ENCODE measurements at places on chromosomes 2 and 18. TPM values are rescaled to one million over a fixed set of nuclear protein-coding genes. Genes with fewer than 3 reads are reported as not detected.

Gene GALNT14
- total RNA-seq: 0.91 TPM

Gene TMEM198
- 8.2 TPM for total RNA-seq

Gene INHBB
- total RNA-seq: 0.16 TPM

Gene RIT2
- total RNA-seq: not detected

Gene IL1F10
- not detected for total RNA-seq

Gene EMILIN2
- 12.5 TPM for total RNA-seq

Gene LDLRAD4
- 3.4 TPM for total RNA-seq

Gene OXER1
- 4.3 TPM for total RNA-seq

Gene HRH4
- not detected for total RNA-seq

Gene CCDC121
- total RNA-seq: 5.6 TPM

Gene MYO3B
- total RNA-seq: 0.22 TPM

Gene EFR3B
- total RNA-seq: 22.1 TPM

DNA sequence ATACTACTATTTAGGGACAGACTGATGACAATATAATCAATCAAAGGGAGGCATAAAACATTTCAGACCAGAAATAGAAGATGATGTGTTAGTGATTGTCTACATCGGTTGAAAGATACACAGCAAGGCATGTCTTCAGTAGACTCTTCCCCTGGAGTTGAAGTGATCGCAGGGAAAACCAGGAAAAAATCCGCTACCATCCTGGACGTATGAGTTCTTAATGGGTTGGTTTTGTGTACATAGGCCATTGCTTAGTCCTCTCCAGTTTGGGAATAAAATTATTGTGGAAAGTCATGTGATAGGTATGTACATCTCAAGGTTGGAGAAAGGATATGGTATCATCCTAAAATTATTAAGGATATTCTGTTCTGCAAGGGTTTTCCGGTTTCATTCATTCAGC, 4.3 kb downstream of the APCDD1 start:
- peaks cover 18% of the 10 kb centered on the region for H3K4me1 ChIP-seq
- H3K27me3 ChIP-seq: peaks cover 26% of the 10 kb centered on the region
- no peak for DNase-seq
- no peak overlapping the region for H3K4me3 ChIP-seq
- H3K27ac ChIP-seq: no peak overlapping the region

DNA sequence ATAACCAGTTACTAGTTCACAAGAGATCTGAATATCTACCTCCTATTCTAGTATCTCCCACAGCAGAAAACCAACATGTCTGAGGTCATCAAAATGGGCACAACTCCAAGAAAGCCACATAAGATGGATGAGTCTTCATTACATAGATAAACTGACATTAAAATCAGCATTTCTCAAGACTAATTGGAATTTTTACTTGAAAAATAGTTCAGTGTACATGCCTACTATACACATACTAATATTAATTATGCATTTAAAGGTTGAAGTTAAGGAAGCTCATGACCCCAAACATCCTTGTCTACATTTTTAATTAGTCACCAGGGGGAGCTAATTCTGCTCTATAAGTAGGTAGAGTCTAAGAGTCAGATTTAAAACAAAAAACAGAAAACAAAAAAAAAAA, 41.9 kb downstream of the ZNF521 start:
- no peak for DNase-seq
- peaks cover 1% of the 10 kb centered on the region for H3K36me3 ChIP-seq
- H3K4me1 ChIP-seq: peaks cover 1% of the 10 kb centered on the region
- H3K27me3 ChIP-seq: no peaks in the 10 kb centered on the region
- no peak overlapping the region for H3K27ac ChIP-seq
- H3K4me3 ChIP-seq: no peak overlapping the region

DNA sequence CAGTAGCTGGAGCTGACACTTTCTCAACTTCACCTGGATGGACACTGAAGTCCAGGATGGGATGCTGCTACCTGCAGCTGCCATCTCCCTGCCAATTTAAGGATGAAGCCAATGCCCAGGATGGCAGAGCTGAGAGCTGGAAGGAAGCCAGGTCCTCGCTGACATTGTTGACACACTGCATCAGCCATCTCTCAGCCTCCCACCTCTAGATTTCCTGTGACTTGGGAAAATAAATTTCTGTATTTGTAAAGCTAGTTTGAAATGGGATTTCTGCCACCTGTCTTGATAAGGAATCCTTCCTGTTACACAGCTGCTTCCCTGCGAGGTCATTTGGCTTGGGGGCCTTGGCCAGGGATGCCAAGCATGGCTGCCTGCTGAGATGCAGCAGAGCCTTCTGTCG, 43.5 kb downstream of the KCTD1 start:
- H3K27me3 ChIP-seq: no peaks in the 10 kb centered on the region
- no peak overlapping the region for H3K27ac ChIP-seq
- H3K4me3 ChIP-seq: no peak overlapping the region
- H3K36me3 ChIP-seq: peaks cover 5% of the 10 kb centered on the region
- peaks cover 15% of the 10 kb centered on the region for H3K4me1 ChIP-seq

- peaks cover 12% of the 10 kb centered on the region for H3K36me3 ChIP-seq
- no peak overlapping the region for H3K4me3 ChIP-seq
- no peak for DNase-seq
- no peak overlapping the region for H3K27ac ChIP-seq
- peaks cover 3% of the 10 kb centered on the region for H3K4me1 ChIP-seq
Observed at GRCh38 chr2:232276084-232276732, 102.3 kb upstream of the ALPP start.

- peaks cover 7% of the 10 kb centered on the region for H3K36me3 ChIP-seq
- peaks cover 29% of the 10 kb centered on the region for H3K4me1 ChIP-seq
- no peak overlapping the region for H3K4me3 ChIP-seq
- H3K27ac ChIP-seq: peak overlapping the region; percentile 86
Observed at GRCh38 chr2:159124441-159124911, 156.0 kb downstream of the TANC1 start.

DNA sequence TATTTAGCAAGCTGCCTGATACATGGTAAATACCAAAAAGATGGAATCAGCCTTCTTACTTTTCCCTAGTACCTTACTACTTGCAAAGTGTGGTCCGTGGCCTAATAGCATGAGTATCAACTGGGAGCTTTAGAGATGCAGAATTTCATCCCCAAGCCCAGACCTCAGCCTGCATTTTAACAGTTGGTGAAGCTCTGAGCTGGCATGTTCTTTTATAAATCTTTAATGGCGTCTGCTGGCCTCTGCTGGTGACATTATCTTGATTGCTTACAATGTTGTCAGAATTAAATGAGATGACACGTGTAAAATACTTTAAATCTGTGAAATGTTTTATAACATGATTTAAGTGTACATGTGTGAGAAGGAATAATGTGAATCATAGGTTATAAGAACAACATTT, 115.1 kb upstream of the NOSTRIN start:
- no peak overlapping the region for H3K4me3 ChIP-seq
- no peak overlapping the region for H3K27ac ChIP-seq
- H3K36me3 ChIP-seq: no peaks in the 10 kb centered on the region
- H3K27me3 ChIP-seq: no peaks in the 10 kb centered on the region

DNA sequence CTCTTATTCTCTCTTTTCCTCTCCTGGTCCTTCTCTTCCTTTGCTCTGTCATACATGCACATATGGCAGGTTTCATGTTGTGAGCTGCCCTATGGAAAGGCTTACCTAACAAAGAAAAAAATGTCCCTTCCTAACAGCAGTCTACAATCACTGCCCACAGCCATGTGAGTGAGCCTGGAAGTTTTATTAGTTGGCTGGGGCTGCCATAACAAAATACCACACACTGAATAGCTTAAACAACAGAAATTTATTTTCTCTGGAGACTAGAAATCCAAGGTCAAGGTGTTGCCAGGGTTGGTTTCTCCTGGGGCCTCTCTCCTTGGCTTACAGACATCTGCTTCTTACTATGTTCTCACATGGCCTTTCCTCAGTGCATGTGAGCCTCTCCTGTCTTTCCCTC, 142.1 kb downstream of the TRIB2 start:
- H3K4me3 ChIP-seq: no peak overlapping the region
- H3K36me3 ChIP-seq: no peaks in the 10 kb centered on the region
- DNase-seq: no peak
- H3K4me1 ChIP-seq: no peaks in the 10 kb centered on the region
- H3K27me3 ChIP-seq: no peaks in the 10 kb centered on the region
- H3K27ac ChIP-seq: no peak overlapping the region

GRCh38 chr2:71910277-71910676, 237.4 kb downstream of the CYP26B1 start:
- peaks cover 1% of the 10 kb centered on the region for H3K36me3 ChIP-seq
- H3K27ac ChIP-seq: no peak overlapping the region
- DNase-seq: no peak
- no peak overlapping the region for H3K4me3 ChIP-seq

GRCh38 chr18:24683925-24684324, 223.5 kb downstream of the HRH4 start:
- no peaks in the 10 kb centered on the region for H3K27me3 ChIP-seq
- DNase-seq: no peak
- H3K4me1 ChIP-seq: no peaks in the 10 kb centered on the region
- no peaks in the 10 kb centered on the region for H3K36me3 ChIP-seq
- no peak overlapping the region for H3K27ac ChIP-seq

- peaks cover 16% of the 10 kb centered on the region for H3K4me1 ChIP-seq
- no peaks in the 10 kb centered on the region for H3K36me3 ChIP-seq
- peaks cover 23% of the 10 kb centered on the region for H3K27me3 ChIP-seq
- no peak for DNase-seq
Observed at GRCh38 chr2:54329482-54330161, 73.6 kb upstream of the TSPYL6 start.

DNA sequence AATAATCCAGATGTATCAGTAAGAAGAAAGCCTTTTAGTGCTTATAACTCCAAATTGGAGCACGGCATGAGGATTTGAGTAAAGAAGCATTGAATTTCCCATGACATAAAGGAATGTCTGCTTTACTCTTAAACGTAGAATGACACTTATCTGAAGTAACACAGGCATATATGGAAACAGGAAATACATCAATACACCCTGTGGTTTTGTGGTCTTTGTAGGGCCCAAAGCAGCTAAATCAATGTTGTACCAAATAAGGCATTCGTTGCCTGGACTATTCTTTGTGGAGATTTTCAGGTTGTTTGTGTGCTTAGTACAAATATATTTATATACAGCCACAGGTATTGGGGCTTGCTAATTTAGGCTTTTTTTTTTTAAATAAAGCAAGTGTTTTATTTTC, 660.5 kb downstream of the LRRTM4 start:
- H3K27me3 ChIP-seq: no peaks in the 10 kb centered on the region
- H3K4me1 ChIP-seq: peaks cover 4% of the 10 kb centered on the region
- no peak overlapping the region for H3K27ac ChIP-seq
- H3K4me3 ChIP-seq: no peak overlapping the region
- DNase-seq: no peak

GRCh38 chr2:205883965-205884364, 201.7 kb downstream of the NRP2 start:
- H3K36me3 ChIP-seq: no peaks in the 10 kb centered on the region
- H3K4me1 ChIP-seq: no peaks in the 10 kb centered on the region
- H3K27me3 ChIP-seq: peaks cover 4% of the 10 kb centered on the region
- H3K27ac ChIP-seq: no peak overlapping the region

GRCh38 chr2:145156199-145156598, 636.3 kb upstream of the ZEB2 start:
- H3K27ac ChIP-seq: no peak overlapping the region
- H3K27me3 ChIP-seq: no peaks in the 10 kb centered on the region
- DNase-seq: no peak
- H3K4me3 ChIP-seq: no peak overlapping the region
- no peaks in the 10 kb centered on the region for H3K36me3 ChIP-seq
- H3K4me1 ChIP-seq: no peaks in the 10 kb centered on the region

- no peak for DNase-seq
- H3K27ac ChIP-seq: no peak overlapping the region
- H3K4me3 ChIP-seq: no peak overlapping the region
- no peaks in the 10 kb centered on the region for H3K27me3 ChIP-seq
Observed at GRCh38 chr18:26397019-26397418, 151.3 kb downstream of the KCTD1 start.

DNA sequence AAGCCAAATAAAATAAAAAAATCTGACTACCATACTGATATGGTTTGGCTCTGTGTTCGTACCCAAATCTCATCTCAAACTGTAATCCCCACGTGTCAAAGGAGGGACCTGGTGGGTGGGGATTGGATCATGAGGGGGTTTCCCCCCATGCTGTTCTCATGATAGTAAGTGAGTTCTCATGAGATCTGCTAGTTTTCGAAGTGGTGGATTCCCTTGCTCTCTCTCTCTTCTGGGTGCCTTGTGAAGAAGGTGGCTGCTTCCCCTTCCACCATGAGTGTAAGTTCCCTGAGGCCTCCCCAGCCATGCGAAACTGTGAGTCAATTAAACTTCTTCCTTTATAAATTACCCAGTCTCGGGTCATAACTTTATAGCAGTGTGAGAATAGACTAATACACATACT, 123.8 kb upstream of the WDSUB1 start:
- peaks cover 5% of the 10 kb centered on the region for H3K4me1 ChIP-seq
- no peak for DNase-seq
- H3K4me3 ChIP-seq: no peak overlapping the region
- H3K27ac ChIP-seq: peak overlapping the region; percentile 13

DNA sequence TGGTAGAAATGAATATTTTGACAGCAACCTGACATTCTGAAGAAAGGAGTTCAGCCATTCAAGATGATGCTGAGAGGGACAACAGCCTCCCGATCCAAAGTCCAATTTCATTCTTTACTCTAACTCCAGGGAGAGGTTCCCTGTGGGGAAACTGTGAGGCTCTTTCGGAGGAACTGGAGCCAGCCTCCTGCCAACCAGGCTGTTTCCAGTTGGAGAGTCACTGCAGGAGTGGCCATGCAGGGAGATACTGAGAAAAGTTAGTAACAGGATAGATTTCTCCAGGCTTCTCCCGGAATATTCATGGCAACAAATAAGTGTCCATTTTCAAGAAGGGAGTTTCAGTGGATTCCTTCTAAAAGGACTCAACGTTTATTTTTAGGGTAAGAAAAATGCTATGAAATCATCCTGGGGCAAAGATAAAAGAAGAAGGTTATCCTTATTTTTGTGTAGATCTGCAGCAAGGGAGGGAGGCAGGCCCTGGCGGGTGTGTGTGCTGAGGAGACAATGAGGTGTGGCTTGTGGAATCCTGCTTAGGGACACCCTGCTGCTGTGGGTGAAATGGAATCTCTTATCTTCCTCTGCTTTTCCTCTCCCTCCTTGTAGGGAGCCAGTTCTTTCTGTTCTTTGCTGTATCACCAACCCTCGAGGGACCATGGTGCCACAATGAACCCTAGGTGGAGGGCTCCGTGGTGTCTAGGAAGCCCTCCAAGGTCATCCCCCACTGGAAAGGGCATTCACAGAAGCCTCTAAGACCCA, 18.1 kb downstream of the KLHL14 start:
- no peak overlapping the region for H3K27ac ChIP-seq
- no peak overlapping the region for H3K4me3 ChIP-seq
- peaks cover 1% of the 10 kb centered on the region for H3K36me3 ChIP-seq
- H3K4me1 ChIP-seq: peaks cover 15% of the 10 kb centered on the region
- no peak for DNase-seq

- DNase-seq: no peak
- H3K27me3 ChIP-seq: no peaks in the 10 kb centered on the region
- H3K4me1 ChIP-seq: no peaks in the 10 kb centered on the region
- H3K4me3 ChIP-seq: no peak overlapping the region
Observed at GRCh38 chr2:152962446-152962845, 244.0 kb downstream of the ARL6IP6 start.

GRCh38 chr2:111918383-111918806, 20.0 kb downstream of the MERTK start:
- DNase-seq: no peak
- no peak overlapping the region for H3K4me3 ChIP-seq
- H3K27ac ChIP-seq: peak overlapping the region; percentile 86
- no peaks in the 10 kb centered on the region for H3K27me3 ChIP-seq
- peaks cover 30% of the 10 kb centered on the region for H3K4me1 ChIP-seq

- no peak overlapping the region for H3K27ac ChIP-seq
- H3K4me1 ChIP-seq: peaks cover 7% of the 10 kb centered on the region
- no peak overlapping the region for H3K4me3 ChIP-seq
Observed at GRCh38 chr18:48985161-48985560, 34.4 kb upstream of the SMAD7 start.

All from progenitor cell of endocrine pancreas (in vitro differentiated cells).